ENCODE measurements at places on chromosomes 12 and 14.
A peak's percentile ranks its signal among the peaks of the same experiment; 100 is the strongest.

DNA sequence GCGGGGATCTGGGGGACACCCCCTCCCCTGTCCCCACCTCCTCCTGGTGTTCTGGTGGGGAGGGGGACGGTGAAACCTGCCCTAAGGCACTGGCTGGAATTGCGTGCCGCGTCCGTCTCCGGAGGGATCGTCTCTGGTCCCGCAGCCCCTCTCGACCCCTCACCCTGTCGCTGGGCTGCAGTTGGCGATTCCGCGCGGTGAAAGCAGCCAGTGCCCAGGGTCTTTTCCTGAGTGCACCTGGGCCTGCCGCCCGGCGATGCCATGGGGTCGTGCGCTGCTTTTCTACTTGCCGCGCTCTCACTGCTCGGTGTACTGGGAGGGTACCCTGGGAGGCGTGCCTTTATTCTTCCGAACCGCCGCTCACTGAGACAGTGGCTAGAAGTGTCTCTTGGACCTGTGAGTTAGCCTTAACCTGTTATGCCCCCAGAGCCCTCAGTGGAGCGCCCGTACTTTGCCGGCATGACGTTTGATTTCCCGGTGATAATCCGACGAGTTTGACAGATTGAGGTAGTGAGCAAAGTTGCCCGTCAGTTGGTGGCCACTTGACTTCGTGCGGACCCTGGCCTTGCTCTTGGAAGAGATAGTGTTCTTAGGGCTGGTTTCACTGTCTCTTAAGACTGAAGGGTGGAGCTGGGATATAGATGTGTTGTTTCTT, 788 bp downstream of the SFSWAP start:
- DNase-seq = no peak

DNA sequence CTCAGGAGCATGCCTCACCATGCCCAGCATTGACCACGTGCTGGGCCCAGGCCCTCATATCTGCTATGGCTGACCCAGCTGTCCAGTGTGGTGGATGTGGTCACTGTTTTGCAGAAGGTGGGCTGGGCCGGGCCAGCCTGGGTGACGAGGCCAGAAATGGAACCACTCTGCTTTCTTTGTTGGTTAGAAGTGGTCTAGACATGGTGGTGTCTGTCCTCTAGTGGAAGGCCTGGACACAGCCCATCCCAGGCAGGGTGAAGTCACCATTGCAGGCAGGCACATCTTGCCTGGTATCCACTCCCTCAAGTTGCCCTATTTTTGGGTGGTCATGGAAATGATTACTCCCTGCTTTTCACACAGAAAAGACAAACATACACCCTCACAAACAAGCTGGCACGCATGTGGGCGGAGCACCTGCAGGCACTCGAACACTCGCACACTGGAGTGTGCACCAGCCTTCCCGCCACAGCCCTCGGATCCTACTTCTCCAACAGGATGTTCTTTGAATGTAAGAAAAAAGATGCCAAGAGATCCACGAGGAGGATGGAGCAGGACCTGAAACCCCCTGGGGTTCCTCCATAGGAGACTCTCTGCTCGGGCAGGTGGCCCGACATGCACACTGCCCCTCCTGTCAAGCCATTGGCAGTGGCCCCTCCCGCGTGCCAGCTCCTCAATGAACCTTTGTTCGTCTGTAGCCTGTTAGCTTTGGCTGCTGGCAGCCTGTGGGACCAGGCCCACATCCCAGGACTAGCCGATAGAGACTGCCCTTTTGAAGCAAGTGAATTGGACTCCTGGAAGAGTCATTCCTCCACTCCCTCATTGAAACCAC, 38.4 kb downstream of the MLXIP start:
- DNase-seq = peak; percentile 71

DNA sequence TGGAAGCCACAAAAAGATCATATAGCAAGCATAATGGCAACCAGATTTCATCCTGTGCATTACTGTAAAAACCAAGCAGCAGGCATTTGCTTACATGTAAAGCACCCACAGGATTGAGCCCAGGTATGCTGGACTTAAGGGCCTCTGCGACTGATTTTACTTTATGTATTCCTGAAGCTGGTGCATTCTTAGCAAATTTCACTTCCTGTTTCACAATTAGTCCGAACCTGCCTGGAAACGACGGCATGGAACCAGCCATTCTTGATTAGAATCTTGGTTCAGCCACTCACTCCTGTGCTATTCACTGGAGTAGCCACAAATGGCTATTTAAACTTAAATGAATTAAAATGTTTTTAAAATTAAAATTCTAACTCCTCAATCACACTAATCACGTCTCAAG, 239.2 kb downstream of the NUAK1 start:
- DNase-seq = no peak

GRCh38 chr14:58533446-58533845, 104.3 kb upstream of the DACT1 start:
- no peak for DNase-seq

DNA sequence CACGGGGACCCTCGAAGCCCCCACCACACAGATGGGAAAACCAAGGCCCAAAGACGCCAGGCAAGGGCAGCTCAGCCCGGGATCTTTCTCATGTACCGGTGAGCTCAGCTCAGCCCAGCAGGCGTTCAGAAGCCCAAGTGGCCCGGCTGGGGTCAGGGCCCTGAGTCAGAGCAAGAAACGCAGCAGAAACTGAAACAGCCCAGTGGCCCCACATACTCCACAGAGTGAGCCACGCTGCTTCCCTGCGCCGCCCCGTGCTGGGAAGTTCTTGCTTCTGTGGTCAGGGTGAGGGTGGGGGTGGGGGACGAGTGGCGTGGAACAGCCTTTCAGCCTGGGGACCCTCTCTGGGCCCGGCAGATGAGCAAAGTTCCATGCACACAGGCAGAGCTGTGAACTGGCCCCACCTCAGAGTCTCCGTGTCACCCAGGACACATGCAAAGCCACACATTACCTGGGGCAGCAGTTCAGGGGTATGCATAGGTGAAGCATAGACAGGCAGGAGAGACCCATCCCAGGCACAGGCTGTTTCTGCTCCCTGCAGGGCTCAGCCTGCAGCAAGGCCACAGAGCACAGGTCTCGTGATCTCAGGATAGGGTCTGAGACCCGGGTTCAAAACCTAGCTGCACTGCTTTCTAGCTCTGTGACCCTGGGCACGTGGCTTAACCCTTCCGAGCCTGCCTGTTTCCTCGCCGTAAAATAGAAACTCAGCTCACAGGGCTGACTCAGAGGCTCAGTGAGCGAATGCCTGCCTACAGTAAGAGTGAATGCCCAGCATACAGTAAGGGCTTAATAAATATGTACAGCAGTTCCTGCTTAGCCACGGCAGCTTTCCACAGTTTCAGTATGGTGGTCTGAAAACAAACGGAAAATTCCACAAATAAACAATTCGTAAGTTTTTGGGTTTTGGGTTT, 21.6 kb downstream of the NCOR2 start:
- no peak for DNase-seq

- DNase-seq = no peak
These were observed 227.2 kb downstream of the BTG1 start for GRCh38 chr12:91918431-91918830.

- no peak for DNase-seq
These were observed 941.5 kb upstream of the MDGA2 start for GRCh38 chr14:48616931-48617330.

Measured in DMS153 (cell line).